ENCODE measurements at places on chromosomes 7 and 10.

DNA sequence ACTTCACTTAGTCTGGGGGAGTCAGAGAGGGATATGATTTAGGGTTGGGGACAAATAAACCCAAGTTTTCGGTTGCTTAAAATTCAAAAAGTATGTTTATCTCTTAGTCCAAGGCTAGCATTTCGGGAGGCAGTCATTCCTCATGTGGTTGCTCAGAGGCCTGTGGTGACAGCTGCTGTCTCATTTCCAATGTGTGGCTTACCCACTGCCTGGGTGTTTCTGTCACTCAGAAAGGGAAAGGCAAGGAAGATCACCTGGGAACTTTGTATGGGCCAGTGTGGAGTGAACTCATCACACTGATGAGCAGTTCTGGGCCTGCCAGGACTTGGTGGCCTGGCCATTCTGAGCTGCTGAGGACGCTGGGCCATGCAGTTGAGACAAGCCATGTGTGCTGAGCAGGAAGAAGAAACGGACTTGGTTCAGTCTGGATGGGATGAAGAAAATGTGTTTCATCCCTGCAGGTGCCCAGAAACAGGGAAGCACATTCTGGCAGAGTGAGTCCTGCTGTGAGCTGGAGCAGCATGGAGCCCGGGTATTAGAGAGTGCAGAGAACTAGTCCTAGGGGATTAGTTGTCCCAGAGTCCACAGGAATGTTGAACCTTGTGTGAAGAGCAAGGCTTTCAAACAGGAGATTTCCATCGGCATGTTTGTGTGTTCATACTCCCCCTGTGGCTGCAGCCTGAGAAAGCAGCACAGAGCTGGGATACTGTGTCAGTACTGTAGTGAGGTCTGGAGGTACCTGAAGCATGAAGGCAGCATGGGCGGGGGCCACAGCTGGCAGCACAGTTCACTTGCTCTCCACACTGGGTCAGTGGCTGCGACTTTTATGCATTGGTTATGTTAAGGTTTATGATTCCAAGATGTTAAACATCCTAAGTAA is 211.1 kb upstream of the IGFBP3 start:
- DNase-seq, result no peak

DNA sequence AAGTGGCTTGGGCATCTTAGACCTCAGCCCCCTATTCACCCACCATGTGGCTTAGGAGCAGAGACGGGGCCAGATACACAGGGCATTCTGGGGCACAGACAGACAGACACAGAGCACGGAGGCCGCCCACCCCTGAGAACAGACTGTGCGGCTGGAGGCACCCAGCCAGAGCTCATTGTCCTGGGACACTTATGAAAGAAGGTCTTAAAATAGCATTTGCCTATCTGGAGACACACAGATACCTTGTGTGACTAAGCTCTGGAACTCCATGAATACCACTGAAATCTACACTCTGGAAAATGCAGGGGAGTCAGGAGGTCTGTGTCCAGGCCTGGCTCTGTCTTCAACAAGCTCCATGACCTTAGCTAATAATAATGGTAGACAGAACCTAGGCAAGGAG is 41.4 kb upstream of the ADO start:
- DNase-seq, result no peak

GRCh38 chr7:67854221-67855178 is 857.9 kb downstream of the TYW1 start:
- DNase-seq, result no peak

- no peak for DNase-seq
These were observed 116.3 kb upstream of the GDF10 start for GRCh38 chr10:47183704-47184041.

DNA sequence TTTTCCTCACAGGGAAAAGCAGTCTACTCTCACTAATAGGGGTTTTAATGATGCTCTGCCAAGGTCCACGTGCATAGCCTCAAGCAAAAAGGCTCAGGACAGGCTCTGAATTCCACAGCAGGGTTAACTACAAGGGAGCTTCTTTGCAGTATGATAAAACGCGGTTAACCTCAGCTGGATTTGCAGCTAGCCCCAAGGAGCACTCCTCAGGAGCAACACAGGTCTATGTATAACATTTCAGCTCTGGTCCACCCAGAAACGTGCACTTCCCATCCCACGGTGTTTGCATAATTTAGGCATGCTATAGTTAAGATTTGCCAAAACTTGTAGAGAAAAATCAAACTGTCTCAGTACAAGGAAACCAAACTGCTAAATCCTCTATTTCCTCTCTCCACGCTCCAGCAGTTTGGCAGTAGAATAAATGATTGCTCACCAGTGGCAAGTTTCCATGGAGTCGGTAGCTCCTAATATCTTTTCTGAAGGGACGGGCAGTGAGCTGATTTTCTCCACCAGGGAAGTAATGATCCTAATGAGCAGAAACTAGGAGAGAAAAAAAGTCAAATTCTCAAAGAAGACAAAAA is 13.1 kb upstream of the ASB4 start:
- DNase-seq, result no peak

DNA sequence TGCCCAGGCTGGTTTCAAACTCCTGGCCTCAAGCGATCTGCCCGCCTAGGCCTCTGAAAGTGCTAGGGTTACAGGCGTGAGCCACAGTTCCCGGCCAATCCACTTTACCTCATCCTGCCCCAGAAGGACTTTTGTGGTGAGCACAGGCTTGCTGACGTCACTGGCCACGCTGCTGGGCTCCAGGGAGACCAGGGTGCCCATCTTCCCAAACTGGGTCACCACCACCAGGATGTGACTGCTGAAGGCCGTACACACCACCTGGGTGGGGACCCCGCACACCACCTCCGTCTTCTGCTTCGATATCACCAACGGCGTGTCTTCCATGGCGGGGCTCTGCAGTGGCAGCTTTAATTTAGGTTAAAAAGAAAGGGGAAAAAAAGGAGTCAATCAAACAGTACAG is 816 bp downstream of the PSMG3 start:
- no peak for DNase-seq

DNA sequence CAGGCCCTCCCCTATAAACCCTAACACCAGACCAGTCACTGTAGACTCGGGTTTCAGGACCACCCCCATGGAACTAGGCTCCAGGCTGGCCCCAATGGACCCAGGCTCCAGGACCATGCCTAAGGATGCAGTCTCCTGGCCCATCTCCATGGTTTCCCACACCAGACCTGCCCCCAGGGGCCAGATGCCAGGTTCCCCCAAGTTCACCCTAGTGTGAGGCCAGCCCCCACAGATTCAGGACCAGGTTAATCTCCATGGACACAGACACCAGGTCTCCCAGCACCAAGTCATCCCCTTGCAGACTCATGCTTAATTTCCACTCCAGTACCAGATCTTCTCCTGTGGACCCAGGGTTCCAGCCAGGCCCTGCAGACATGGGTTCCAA is 103.8 kb upstream of the LANCL2 start:
- DNase-seq, result no peak

GRCh38 chr7:54485044-54485443 is 57.1 kb upstream of the VSTM2A start:
- no peak for DNase-seq

DNA sequence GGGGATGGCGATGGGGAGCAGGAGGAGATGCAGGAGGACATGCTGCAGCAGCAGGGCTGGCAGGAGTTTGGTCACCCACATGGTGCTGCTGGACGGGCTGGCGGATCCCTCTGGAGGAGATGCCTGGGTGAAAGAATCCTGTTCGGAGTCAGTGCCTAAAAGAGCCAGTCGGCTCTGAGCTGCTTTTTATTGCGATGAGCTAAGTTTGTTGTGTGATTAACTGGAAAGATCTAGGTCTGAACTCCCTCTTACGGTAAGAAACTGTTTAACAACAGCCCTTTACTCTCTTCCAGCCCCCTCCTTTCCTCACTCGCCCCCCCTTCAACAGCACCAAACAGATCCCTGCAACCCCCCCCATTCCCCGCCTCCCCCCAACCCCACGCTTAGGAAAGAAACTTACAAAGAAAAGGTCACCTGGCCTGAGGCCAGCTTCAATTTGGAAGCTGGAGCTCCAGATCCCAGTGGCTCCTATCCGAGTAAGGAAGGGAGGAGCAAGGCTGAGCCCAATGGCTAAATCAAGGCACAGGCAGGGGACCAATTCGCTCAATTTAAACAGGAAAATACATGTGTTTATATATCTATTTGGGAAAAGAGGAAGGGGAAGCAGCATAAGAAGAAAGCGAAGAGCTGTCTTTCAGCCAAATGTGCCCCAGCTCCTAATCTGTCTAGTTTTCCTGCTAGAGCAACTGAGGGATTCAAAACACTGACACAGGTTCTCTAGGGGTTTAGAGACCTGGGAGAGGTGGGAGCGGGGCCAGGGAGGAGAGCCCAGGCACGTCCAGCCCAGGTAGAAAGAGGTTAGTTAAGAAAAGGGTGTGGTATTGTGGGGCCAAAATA is at the start of gene HGF:
Gene HGF (minus strand): TSS at position 157 of the 837 bp plus-strand sequence. CDS start 76 bp downstream, at position 81.
- no peak for DNase-seq

GRCh38 chr7:43960933-43961332 is 34.7 kb downstream of the UBE2D4 start:
- DNase-seq, result no peak

All from HTR-8/SVneo (cell line).